ENCODE measurements at places on chromosomes 2 and 18.

GRCh38 chr2:224077773-224078507, 38.9 kb upstream of the SERPINE2 start:
- peak; percentile 67 for DNase-seq

DNA sequence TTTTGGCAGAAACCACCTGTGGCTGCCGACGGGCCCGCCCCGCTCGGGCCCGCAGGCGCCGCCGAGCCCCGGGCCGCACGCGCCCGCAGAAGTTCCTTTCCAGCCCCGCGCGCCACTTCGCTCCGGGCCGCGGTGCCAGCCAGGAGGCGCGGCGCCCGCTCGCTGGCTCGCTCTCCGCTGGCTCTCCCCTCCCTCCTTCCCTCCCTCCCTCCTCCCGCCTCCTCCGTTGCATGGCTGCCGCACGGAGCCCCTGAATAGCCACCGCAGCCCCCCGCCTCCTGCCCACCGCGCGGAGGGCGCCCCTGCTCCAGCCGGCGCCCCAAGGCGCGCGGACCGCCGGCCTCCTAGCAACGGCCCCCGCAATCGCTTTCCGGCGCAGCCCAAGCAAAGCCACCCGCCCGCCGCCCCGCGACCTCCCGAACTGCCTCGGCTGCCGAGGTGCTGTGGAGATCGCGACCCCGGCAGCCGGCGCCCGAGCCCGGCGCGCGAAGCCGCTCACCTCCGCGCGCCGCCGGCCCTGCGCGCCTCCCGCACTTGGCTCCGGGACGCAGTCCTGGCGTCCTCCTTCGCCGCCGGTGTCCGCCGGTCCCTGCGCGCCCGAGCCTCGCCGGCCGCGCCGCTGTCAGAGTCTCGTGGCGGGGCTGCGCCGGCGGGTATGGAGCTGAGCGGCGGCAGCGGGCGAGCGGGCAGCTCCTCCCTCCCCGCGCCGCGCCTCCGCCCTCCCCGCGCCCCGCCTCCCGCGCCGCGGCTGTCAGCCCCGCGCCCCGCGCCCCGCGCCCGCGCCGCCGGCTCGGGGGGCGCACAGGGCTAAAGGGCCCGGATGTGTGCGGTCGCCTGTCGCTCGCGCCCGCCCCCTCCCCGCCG, at the start of gene ZBTB7C:
ZBTB7C (minus strand) TSS at position 657 of the 864 bp plus-strand sequence.
- DNase-seq: peak; percentile 17

GRCh38 chr2:16130906-16131400, 190.6 kb downstream of the MYCN start:
- no peak for DNase-seq

DNA sequence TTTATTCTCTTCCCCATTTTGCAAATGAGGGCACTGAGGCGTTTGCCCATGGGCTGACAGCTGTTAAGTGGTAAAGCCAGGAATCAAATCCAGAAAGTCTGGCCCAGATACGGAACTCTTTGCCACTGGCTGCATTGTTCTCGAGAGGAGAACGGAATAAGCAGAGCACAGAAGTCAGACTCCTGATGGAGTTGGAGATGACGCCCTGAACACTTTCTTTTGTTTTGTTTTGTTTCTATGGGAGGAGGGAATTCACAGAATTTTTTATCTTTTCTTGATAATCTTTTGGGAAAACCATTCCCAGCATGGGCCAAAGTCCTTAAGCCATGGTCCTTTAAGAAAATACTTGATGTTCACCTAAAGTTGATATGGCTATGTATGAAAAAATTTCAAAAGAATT, 322.2 kb downstream of the RDH14 start:
- no peak for DNase-seq

DNA sequence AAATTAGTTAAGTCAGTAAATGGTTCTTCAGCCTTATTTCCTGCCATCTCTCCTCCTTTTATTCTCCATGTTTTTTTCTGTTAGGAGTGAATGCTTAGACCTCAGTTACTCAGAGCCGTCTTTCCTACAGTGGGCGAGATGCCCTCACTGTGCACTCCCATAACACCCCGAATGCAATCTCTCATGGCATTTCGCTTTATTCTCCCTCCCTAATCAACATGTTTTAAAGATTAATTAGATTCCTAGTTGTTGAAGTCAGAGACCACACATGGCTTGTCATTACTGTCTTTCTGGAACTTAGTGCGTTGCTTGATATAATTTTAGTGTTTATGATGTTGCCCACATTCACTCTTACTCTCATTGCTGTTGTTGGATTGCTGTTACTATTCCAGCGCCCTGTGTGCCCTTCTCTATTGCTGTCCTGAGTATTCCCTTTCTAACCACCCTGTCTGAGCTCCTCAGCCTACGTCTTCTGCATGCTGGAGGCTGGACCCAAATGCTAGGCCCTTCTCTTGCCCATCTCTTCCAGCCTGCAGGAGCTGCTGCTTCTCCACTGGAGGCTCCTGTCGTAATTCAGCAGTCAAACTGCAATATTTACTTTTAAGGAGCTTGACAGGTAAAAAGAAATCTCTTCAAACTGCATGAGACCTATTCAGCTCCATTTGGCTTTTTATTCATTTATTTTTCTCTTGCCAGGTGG, 99.3 kb downstream of the MAP2 start:
- DNase-seq: no peak

DNA sequence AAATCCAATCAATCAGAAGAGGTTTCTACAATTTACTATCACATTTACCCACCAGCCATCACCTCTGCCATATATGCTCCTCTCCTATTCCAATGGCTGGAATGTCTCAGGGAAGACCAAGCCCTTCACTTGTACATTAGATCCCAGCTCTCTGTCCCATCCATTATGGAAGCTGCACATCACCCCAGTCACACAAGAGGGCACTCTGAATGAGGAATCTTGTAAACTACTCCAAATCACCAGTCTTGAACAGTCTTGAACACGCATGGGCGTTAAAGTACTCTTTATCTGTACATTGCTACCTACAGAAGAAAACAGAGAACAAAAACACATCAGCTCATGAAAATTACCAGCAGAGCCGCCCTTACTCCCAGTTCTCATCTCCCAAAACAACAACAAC, 38.7 kb downstream of the ZC3H8 start:
- DNase-seq: peak; percentile 17

GRCh38 chr2:5694306-5694705, 2.1 kb downstream of the SOX11 start:
- DNase-seq: peak; percentile 39

GRCh38 chr18:63138436-63139340, 180.9 kb downstream of the BCL2 start:
- no peak for DNase-seq

DNA sequence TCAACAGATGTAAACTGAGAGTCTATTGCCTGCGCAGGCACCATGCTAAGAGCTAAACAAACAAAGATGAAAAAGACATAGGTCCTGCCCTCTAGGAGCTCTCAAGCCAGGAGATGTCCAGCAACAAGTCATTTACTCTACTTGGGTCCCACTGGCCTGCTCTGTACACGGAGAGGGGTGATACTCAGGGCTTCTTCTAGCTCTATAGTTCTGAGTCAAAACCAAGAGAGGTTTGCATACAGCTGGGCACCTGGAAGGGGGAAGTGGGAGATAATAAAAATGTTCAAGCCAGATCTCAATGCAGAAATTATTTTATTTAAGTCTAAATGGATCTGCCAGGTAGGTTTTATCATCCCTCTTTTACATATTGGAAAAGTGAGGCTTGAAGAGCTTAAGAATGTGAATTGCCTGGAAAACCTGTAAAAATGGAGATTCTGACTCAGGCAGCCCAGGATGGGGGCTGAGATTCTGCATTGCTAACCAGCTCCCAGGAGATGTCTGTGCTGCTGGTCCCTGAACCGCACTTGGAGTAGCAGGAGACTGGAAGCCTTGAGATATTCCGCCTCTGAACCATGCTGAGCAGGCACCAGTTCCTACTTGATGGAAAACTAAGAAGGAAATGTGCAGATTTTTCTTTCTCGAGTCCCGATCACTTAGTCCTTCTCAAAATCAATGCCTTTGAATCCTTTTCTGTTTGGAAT, 201.1 kb downstream of the PRKCE start:
- peak; percentile 14 for DNase-seq

- DNase-seq: peak; percentile 37
Observed at GRCh38 chr2:178796079-178796677, 11.0 kb downstream of the TTN start.

DNA sequence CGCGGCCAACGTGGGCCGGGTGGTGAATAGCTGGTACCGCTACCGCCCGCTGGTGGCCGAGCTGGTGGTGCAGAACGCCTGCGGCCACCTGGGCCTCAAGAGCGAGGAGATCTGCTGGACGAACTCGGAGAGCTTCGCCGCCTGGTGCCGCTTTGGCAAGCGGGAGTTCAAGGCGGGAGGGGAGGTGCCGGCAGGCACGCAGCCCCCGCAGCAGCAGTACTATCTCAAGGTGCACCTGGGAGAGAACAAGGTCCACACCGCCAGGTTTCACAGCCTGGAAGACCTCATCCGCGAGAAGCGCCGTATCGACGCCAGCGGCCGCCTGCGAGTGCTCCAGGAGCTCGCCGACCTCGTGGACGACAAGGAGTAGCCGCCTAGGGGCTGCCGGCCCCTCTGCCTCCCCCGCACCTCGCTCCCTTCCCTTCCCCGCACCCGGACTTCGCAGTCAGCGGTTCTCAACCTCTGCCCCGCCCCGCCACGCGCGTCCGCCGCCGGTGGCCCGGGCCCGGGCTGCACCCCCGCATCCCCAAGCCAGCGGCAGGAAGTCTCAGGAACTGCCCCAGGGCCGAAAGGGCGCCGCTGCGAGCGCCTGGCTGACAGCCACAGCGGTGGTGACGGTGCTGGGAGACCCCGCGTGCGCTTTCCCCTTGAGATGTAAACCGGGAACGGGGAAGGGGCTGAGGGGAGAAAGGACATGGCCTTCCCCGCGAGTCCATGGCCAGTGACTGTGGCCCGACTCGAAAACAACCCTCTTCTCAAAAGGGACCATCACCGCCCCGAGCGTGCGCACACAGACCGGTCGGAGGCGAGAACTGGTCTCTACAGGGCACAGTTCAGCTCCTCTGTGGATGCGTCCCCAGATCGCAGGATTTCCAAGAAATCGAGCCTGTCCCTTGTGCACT, 2.2 kb downstream of the LRATD1 start:
- DNase-seq: peak; percentile 54
